Activated CD4-positive, alpha-beta T cell treated with anti-CD3 and anti-CD28 coated beads for 36 hours (primary cell): ENCODE measurements at places on chromosomes 2 and 18.
A peak's percentile ranks its signal among the peaks of the same experiment; 100 is the strongest.

DNA sequence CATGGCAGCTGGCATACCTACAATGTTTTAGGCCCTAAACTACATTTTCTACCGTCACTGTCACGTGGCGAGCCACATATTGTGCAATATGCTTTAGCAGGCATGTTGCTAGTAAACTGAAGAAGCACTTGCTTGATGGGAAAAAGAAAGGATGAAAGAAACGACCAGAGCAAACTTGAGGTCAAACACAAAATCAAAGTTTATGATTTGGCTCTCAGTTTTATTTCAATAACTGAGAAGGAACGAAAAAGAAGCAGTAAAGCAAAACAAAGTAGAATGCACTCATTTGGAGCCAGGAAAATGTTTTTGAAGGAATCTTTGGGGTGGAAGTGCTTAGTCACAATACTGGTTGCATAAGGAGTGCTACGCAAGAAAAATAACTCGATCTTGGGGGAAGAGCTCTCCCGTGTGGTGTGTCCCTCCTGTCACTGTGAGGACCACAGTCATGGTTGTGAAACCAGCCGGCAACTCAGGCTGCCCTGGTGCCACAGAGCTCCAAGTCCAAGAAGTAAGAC, 349.8 kb downstream of the RBM43 start:
- no peak for DNase-seq

DNA sequence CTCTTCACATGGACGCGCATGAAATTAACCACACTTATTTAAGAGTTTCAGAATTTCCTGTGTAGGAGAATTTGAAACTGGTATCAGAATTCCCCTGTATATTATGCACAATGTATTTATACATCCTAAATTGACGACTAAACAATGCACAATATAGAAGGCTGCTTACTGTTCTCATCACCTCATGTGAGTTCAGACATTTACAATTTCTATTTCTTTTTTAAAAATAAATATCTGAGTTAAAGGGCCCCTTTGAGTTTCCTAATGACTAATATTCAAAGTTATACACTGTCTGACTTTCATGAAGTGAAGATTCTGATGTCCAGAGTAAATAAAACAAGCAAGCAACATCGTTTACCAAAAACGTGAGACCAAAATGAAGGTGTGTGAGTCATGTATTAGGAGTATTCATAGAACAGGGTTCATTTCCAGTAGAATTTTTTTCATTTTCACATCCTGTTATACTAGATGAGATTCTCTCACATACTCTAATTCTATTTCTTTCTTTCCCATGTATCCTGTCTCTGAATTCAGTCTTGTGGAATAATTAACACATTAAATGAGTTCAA, 406.2 kb downstream of the NUP35 start:
- no peak for DNase-seq

GRCh38 chr2:186912979-186913378, 64.0 kb upstream of the ZSWIM2 start:
- DNase-seq = no peak

DNA sequence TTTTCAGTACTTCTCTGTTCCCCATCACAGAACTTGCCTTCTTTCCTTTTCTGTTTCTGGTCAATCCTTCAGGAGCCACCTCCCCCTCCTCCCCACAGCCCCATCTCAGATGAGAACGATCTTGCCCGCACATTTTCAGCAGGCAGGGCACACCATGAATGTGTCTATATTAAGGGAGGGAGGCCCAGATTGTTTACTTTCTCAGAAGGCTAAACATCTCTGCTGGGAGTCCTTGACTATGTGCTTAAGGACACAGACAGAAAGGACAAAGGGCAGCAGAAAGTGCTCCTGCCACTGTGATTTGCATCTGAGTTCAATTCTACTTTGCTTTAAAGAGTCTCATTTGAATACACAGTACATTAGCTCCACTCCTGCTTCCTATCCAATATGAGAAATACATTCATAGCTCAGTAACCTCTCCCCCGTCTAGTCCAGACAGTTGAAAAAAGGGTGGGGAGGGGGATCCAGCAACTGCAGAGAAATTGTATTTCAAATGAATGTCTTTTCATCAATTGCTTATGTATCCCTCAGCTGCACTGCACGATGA, 175.0 kb upstream of the PARD3B start:
- DNase-seq = no peak

GRCh38 chr2:120892271-120892966, 156.8 kb downstream of the GLI2 start:
- no peak for DNase-seq

- no peak for DNase-seq
Observed at GRCh38 chr18:55735969-55736368, 148.0 kb upstream of the TCF4 start.

DNA sequence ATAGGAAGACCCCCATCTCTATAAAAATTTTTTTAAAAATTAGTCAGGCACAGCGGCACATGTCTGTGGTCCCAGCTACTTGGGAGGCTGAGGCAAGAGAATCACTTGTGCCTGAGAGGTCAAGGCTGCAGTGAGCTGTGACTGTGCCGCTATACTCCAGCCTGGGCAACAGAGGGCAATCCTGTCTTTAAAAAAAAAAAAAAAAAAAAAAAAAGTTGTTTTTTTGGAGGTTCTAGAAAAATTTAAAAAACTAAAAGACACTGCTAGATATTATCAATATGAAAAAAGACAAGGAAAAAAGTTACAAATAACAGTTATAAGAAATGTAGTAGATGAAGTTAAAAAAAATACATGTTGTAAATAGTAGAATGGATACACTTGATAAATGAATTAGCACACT, 56.1 kb upstream of the C2orf15 start:
- DNase-seq = peak; percentile 40
